ENCODE measurements at places on chromosomes 1 and 21.

DNA sequence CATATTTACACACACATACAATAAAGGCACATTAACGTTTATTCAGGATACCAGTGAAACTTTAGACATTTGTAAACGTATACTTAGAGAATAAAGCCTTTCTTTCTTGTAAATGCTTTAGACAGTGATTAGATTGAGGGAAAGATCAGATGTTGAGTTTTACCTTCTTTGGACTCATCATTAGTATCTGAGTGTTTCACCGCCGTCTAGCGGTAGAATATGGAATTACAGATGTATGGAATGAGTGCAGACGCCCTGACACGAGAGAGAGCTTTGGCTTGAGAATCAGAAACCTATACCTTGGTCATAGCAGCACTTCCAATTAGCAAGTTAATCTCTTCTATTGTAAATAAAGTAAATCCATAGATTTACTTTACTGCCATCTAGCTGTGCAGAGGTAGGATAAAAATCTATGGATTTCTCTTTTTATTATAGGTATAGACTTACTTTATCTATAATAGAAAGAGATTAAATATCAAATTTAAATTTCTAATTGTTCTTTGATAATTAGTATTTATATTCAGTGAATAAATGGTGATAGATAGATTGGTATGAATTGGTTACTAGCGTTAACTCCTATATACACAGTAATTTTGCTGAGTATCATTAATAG is 12.6 kb downstream of the FLG2 start:
- no peak for DNase-seq

- DNase-seq: no peak
These were observed 376.4 kb upstream of the KAZN start for GRCh38 chr1:14222086-14222485.

DNA sequence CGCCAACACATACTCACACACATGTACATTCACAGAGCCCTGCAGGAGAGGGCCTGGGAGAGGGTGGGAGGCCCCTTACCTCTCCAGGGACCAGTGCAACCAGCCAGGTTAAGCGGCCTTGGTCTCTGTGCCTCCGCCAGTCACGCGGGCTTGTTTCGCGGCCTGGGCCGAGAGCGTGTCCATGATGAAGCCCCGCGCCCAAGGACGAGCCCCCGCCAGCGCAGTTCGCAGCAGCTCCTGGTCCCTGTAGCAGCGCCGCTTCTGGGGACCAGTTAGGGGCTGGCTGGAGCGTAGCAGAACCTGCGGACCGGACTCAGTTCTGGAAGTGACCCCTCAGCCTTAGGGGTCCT is 7.3 kb upstream of the FAM167B start:
- no peak for DNase-seq

- DNase-seq: no peak
These were observed 229.3 kb downstream of the PRDM2 start for GRCh38 chr1:13929313-13929712.

- DNase-seq: no peak
These were observed 13.3 kb upstream of the MTF1 start for GRCh38 chr1:37872692-37873091.

DNA sequence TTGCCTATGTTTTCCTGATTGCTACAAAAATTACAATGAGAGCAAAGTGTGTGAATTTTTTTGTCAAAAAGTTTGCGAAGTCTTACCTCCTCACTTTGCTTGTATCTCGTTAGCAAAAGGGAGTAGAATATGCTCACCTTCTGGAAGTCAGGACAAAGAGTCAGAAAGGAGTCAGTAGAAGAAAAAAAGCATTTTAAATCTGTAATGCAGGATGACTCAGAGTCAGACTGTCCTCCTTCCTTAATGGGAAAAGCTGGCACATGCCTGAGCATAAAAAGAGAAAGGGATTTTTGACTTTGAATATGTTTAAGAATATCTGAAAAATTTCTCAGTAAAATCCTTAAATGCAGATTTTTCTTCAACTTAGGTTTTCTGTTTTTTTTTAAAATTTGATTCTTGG is 14.2 kb upstream of the VN1R5 start:
- no peak for DNase-seq

DNA sequence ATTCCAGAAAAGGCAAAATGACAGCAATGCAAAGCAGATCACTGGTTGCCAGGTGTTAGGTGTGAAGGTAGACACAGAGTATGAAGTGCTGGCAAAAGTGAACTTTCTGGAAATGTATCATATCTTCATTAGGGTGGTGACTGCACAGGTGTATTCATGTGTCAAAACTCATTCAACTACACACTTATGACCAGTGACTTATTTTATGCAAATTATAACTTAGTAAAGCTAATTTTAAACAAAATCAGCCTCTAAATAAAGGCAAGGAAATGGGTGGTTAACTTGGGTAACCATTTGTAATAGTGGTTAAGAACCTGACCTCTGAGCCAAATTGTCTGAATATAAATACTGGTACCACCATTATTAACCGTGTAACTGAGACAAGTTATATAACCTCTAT is 7.4 kb downstream of the COP1 start:
- no peak for DNase-seq

DNA sequence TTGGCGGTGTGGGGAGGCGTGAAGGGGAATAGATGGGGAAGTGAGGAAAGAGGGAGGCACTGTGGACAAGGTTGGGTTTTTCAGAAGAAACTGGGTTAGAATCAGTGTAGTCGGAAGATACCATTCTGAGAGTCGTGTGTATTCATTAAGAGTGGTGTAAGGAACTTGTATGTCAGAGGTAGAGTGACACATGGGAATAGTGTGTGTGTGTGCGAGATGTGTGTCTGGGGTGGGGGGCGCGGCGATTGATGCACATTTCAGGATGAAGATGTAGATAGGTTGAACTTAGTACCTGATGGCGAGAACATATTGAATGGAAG is 878 bp downstream of the SMG7 start:
- DNase-seq: no peak

- DNase-seq: no peak
These were observed 4.0 kb downstream of the CDKN2C start for GRCh38 chr1:50973875-50974617.

GRCh38 chr1:93585059-93585966 is 96.3 kb downstream of the BCAR3 start:
- DNase-seq: no peak

- DNase-seq: no peak
These were observed 2.1 kb upstream of the RGS1 start for GRCh38 chr1:192573499-192573898.

DNA sequence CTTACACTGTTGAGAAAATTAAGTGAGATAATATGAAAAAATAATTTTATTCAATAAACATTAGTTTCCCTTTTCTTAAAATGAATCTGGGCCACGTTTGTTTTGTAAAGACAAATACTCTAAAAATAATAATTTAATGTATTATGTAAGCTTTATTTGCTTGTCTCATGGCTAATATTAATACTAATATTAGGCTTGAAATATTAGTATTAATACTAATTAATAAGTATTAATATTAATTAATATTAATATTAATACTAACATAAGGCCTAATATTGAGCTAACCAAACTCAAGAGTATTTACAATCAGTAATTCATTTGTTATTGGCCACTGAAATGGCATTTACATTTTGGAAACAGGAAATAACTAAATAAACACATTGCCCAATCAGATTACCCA is 280.1 kb upstream of the ESRRG start:
- no peak for DNase-seq

GRCh38 chr1:71170925-71171324 is 90.1 kb upstream of the ZRANB2 start:
- DNase-seq: no peak

GRCh38 chr1:50423670-50424000 is 392 bp upstream of the DMRTA2 start:
- no peak for DNase-seq

DNA sequence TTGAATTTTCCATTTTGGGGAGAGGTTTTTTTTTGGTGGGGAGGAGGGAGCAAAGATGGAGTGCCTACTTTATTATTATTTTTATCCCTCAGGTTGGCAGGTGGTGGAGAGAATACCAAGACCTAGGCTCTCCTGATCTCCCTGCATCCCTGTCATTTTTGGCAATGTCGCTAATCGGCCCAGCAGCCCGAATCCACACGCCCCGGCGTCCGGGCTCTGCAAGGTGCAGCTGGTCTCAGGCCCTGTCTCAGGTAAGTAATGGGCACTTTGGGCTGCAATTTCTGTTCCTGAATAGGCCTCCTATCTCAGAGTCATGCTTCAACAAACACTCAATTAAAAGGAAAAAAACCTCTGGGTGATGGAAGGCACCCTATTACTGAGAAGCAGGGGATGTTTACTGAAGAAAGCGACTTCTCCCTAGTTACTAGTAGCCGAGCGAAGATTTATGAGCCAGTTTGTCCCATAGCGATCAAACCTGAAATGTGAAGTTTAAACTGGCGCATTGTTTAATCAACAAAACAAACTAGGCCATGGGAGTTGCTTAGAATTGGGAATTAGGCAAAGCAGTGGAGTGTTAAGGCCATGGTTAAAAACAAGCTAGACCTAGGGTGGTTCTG is 137.8 kb downstream of the RWDD3 start:
- DNase-seq: no peak

DNA sequence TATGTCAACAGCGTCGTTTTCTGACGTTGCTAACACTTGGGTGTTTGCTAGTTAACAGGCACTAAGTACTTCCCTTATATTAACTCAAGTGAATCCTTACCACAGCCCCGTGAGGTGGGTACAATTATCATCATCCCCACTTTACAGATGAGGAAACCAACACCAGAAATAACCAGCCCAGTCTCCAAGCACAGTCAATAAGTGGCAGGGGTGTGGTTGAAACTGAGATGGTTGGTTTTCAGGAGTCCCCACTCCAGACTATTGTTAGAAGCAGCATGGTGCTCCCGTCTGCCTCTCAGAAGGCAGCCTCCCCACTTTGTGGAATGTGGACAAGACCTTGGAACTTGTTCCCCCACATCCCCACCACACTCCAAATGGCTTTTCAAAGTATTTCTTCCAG is 45.7 kb upstream of the ACOT11 start:
- no peak for DNase-seq

GRCh38 chr1:14094611-14095400 is 394.8 kb downstream of the PRDM2 start:
- DNase-seq: no peak

- no peak for DNase-seq
These were observed 29.0 kb upstream of the CCDC190 start for GRCh38 chr1:162889989-162890388.

DNA sequence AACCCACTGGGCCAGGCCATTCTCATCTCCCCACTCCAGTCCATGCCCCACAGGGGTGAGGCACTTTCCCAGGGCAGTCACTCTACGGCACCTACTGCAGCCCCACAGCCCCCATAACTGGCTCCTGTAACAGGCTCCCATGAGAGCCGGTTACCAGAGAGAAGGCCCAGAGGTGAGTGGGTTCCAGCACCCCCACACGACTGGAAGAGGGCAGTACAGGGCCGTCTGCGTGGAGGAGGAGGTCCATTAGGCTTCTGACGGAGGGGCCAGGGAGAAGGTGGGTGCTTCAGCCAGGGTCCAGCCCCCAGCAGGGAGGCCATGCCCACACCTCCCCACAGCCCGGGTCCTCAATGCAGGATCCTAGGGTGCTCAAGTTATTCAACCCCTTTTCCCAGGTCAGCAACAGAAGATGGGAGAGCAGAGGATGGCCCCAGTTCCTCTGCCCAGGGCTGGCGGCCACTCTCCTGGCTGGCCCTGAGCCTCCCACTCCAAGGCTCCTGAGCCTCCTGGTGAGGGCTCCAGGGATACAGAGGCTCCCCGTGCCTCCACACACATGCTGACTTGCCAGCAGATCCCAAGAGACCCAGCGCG is 1.6 kb downstream of the ACAP3 start:
- DNase-seq: no peak

GRCh38 chr1:243706563-243706962 is 143.5 kb downstream of the AKT3 start:
- DNase-seq: no peak

GRCh38 chr1:73832276-73833181 is 365.4 kb downstream of the LRRIQ3 start:
- DNase-seq: no peak

GRCh38 chr21:15687208-15687607 is 42.6 kb upstream of the USP25 start:
- DNase-seq: no peak

DNA sequence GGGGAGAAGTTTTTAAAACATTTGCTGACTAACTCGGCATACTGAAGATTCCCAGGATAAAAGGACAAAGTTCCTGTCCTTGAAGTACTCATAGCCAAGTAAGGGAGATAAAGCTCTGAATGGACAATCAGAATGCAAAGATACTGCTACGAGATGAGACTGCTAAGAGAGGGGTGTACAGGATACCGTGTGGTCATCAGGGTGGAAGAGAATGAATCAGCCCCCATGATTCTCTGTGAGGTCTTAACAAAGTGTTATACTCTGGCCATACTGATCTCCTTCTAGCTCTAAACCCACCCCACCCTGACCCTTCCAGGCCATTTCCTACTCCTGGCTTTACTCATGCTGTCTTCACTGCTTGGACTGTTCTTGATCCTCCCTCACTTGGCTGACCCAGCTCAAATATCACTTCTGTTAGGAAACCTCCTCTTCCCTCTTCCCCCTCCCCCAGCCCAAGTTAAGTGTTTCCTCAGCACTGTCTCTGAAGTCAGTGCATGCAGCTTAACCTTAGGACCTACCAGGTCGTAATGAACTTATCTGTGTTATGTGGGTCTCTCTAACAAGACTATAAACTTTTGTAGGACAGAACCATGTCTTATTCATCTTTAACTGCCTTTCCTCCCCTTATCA is 15.8 kb upstream of the MAGOH start:
- no peak for DNase-seq
